ENCODE measurements at places on chromosomes 16 and 17.
A peak's percentile ranks its signal among the peaks of the same experiment; 100 is the strongest.

DNA sequence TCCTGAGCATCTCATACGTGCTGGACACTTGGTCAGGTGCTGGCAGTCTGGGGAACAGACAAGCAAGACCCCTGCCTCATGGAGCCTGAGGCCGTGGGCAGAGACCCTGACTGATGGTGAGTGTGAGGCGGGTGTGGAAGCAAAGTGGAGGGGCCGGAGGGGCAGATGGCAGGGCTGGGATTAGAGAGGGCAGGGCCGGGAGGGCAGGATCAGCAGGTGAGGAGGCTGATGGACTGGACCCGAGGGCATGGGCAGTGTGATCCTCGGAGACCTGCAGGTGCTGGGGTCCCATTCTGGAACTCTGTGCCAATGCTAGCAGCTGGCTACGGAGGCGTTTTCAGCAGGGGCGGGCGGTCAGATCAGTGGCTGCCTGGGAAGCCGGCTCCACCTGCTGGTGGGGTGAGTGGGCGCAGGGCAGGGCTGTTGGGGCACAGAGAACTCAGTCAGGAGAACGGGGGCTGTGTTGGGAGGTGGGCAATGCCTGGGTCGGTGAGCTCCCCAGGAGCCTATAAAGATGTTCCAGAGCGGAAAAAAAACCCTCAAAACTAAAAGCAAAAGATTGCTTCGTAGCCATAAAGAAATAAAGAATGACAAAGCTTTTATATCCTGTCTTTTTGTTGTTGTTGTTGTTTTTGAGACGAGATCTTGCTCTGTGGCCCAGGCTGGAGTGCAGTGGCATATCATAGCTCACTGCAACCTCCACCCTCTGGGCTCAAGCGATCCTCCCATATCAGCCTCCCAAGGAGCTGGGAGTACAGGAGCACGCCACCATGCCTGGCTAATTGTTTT, 8.9 kb upstream of the C16orf74 start:
- no peak overlapping the region for H3K27ac ChIP-seq
- H3K4me3 ChIP-seq: no peak overlapping the region
- no peaks in the 10 kb centered on the region for H3K27me3 ChIP-seq
- DNase-seq: no peak
- H3K36me3 ChIP-seq: no peaks in the 10 kb centered on the region

GRCh38 chr17:9228408-9229159, 207.3 kb downstream of the NTN1 start:
- peak; percentile 58 for DNase-seq
- H3K4me3 ChIP-seq: no peak overlapping the region
- no peaks in the 10 kb centered on the region for H3K36me3 ChIP-seq
- H3K27ac ChIP-seq: peak overlapping the region; percentile 16

DNA sequence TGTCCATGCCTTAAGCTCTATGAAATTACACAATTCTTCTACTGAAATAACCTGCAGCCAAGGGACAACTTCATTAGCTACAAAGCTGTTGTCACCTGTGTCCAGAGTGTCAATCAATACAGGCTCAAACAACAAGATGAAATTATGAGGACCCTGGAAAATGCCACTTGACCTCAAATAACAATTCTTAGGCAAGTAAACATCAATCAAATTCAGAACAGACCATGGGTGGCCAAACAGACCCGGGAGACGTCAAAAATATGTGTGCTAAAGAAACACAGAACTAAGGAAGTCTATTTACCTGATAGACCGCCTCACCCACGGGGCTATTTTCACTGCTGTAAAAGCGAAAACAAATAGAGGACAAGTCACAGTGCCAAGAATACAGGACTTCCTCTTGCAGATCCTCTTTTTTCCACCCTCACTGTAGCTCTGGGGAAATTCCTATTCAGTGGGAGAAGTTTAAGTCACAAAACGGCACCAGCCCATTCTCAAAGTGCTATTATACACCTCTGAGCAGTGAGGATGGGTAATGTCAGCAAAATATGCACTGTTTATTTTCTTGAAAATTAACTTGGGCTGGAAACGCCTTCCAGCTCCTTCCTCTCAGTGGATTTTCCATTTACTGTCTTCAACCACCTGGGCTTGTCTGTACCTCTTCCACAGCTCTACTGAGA, 2.7 kb downstream of the LITAF start:
- H3K36me3 ChIP-seq: peaks cover 2% of the 10 kb centered on the region
- DNase-seq: no peak
- peak overlapping the region; percentile 45 for H3K27ac ChIP-seq
- peaks cover 16% of the 10 kb centered on the region for H3K4me1 ChIP-seq
- no peaks in the 10 kb centered on the region for H3K27me3 ChIP-seq

GRCh38 chr17:13353590-13353989, 248.1 kb downstream of the HS3ST3A1 start:
- no peaks in the 10 kb centered on the region for H3K27me3 ChIP-seq
- peaks cover 8% of the 10 kb centered on the region for H3K4me1 ChIP-seq
- DNase-seq: peak; percentile 29

DNA sequence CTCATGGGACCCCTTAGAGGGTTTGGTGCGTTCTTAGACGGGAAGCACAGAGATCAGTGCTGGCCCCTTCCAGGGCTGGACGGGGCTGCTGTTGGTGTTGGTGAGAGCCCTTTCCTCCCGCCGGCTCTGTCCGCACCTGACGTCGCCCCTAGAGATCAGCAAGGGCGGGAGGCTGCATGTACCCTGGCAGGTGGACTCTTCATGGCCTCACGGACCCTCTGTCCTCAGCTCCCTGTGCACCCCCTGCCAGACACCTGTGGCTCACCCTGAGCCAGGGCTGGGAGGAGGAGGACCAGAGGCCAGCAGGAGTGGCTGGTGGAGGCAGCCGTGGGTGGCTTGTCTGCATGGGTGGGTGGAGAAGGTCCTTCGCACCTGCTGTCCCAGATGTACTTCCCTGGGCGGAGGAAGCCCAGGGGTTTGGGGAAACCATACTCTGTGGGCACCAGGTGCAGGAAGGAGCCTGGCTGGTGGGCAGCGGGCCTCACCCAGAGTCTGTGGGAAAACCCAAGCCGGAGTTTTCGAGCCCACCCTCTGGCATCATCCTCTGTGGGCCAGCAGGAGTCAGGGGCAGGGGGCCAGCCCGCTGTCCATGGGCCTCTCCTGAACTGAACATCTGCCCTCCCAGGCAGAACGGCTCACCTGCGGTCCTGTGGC, 348.6 kb downstream of the SEC14L1 start:
- DNase-seq: no peak
- no peaks in the 10 kb centered on the region for H3K4me1 ChIP-seq

DNA sequence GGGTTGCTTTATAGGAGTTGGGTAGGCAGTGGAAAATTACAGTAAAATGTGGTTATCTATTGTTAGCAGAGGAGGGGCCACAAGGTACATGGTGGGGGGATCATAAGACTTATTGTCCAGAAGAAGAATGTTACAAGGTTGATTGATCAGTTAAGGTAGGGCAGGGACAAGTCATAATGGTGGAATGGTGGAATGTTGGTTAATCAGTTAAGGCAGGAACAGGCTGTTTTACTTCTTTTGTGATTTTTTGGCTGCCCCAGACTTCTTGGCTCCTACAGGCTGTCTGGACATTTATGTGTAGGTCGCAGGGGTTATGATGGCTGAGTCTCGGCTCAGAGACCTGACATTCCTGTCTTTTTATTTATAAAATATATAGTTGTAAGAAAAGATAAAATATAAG, 2277.1 kb downstream of the TP53TG3F start:
- no peak overlapping the region for H3K27ac ChIP-seq
- H3K36me3 ChIP-seq: no peaks in the 10 kb centered on the region
- no peak overlapping the region for H3K4me3 ChIP-seq
- H3K27me3 ChIP-seq: no peaks in the 10 kb centered on the region
- DNase-seq: no peak
- H3K4me1 ChIP-seq: no peaks in the 10 kb centered on the region

GRCh38 chr16:54063279-54063773, 223.3 kb downstream of the IRX3 start:
- H3K4me3 ChIP-seq: no peak overlapping the region
- H3K4me1 ChIP-seq: no peaks in the 10 kb centered on the region
- H3K36me3 ChIP-seq: no peaks in the 10 kb centered on the region

DNA sequence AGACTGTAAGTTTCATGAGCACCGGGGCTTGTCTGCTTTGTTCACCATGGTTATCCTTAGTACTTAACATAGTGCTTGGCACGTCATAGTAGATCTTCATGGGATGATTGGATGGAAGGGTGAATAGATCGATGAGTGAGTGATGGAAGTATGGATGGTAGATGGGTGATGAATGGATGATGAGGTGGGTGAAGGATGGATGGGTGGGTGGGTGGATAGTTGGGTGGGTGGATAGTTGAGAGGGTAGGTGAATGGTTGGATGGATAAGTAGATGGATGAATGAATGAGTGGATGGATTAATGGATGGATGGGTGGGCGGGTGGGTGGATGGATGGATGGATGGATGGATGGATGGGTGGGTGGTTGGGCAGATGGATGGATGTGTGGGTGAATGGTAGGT, 133.2 kb upstream of the PLCG2 start:
- DNase-seq: no peak
- no peak overlapping the region for H3K27ac ChIP-seq
- H3K4me3 ChIP-seq: no peak overlapping the region

GRCh38 chr16:20074099-20074991, 655 bp upstream of the GPR139 start:
- no peaks in the 10 kb centered on the region for H3K36me3 ChIP-seq
- no peaks in the 10 kb centered on the region for H3K27me3 ChIP-seq
- no peaks in the 10 kb centered on the region for H3K4me1 ChIP-seq
- no peak overlapping the region for H3K4me3 ChIP-seq
- H3K27ac ChIP-seq: no peak overlapping the region

DNA sequence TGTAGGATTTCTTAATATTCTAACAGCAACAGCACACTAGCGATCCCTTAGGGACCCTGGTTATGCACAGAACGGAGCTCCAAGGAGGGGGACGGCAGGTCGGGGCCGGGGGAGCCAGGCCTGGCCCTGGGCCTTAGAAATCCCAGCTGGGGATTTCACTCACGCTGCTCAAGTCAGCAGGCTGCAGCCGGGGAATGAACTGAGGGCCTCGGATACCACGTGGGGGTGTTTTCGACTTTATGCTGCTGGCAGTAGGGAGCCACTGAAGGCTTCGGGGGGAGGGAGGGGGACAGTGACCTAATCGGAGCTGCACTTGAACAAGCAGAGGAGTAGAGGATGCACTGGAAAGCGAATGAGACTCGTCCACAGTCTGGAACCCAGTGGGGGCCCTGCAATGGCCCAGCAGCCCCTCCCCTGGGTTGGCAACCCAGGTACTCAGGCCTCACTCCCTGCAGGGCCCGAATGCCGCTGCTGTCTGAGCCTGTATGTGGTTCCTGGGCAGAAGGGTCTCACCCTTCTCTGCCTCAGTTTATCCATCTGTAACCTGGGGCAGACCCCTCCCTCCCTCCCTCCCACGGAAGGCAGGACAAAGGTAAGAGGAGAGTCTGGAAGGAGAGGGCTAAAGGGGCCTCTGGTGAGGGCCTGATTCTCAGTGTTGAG, 53.7 kb downstream of the RPH3AL start:
- no peak for DNase-seq
- H3K27ac ChIP-seq: no peak overlapping the region
- H3K27me3 ChIP-seq: peaks cover 18% of the 10 kb centered on the region
- no peaks in the 10 kb centered on the region for H3K36me3 ChIP-seq
- H3K4me3 ChIP-seq: no peak overlapping the region
- no peaks in the 10 kb centered on the region for H3K4me1 ChIP-seq

DNA sequence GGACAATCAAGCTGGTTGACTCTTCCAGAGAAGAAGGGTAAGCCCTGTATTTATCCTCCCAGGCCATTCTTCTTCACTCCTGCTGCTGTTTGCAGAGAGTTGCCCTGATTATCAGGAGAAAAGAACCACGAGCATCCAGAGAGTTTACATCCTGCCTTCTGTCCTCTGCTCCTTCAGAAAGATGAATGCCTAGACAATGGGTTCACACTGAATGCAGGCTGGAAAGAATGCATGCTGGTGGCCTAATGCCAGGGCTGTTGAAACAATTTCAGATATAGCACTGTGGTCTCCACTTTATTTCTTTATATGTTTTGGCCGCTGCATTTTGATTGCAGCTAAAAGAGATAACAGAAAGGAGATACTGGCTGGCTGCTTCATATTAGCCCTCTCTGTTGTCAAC, 21.2 kb upstream of the HAS3 start:
- H3K36me3 ChIP-seq: no peaks in the 10 kb centered on the region
- no peak overlapping the region for H3K27ac ChIP-seq
- peak; percentile 53 for DNase-seq
- no peaks in the 10 kb centered on the region for H3K27me3 ChIP-seq
- no peak overlapping the region for H3K4me3 ChIP-seq

DNA sequence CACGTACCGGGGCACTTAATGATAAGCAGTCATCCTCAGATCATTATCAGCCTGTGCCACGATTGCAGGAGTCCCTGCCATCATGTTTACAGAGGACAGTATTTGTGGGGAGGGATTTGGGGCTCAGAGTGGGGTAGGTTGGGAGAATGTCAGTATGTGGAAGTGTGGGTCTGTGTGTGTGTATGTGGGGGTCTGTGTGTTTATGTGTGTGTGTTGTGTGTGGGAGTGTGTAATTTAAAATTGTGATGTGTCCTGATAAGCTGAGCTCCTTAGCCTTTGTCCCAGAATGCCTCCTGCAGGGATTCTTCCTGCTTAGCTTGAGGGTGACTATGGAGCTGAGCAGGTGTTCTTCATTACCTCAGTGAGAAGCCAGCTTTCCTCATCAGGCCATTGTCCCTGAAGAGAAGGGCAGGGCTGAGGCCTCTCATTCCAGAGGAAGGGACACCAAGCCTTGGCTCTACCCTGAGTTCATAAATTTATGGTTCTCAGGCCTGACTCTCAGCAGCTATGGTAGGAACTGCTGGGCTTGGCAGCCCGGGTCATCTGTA, 13.5 kb upstream of the EFCAB13 start:
- H3K36me3 ChIP-seq: peaks cover 23% of the 10 kb centered on the region
- H3K27ac ChIP-seq: no peak overlapping the region
- DNase-seq: no peak
- H3K27me3 ChIP-seq: no peaks in the 10 kb centered on the region
- H3K4me3 ChIP-seq: no peak overlapping the region

GRCh38 chr16:13351601-13352217, 450.3 kb downstream of the SHISA9 start:
- H3K36me3 ChIP-seq: no peaks in the 10 kb centered on the region
- H3K4me3 ChIP-seq: no peak overlapping the region
- H3K4me1 ChIP-seq: no peaks in the 10 kb centered on the region
- no peak overlapping the region for H3K27ac ChIP-seq
- no peak for DNase-seq

GRCh38 chr16:27792486-27793248, 242.7 kb downstream of the KATNIP start:
- no peaks in the 10 kb centered on the region for H3K27me3 ChIP-seq
- no peak overlapping the region for H3K27ac ChIP-seq
- no peak for DNase-seq
- no peak overlapping the region for H3K4me3 ChIP-seq

GRCh38 chr16:70157105-70157476, 16.5 kb upstream of the CLEC18C start:
- DNase-seq: no peak
- H3K4me1 ChIP-seq: peaks cover 2% of the 10 kb centered on the region
- no peak overlapping the region for H3K27ac ChIP-seq
- peaks cover 69% of the 10 kb centered on the region for H3K36me3 ChIP-seq
- no peak overlapping the region for H3K4me3 ChIP-seq
- no peaks in the 10 kb centered on the region for H3K27me3 ChIP-seq
